Kidney (tissue), 22 donors: ENCODE measurements at places on chromosomes 6 and 20. TPM values are rescaled to one million over a fixed set of nuclear protein-coding genes. Genes with fewer than 3 reads are reported as not detected.

DNA sequence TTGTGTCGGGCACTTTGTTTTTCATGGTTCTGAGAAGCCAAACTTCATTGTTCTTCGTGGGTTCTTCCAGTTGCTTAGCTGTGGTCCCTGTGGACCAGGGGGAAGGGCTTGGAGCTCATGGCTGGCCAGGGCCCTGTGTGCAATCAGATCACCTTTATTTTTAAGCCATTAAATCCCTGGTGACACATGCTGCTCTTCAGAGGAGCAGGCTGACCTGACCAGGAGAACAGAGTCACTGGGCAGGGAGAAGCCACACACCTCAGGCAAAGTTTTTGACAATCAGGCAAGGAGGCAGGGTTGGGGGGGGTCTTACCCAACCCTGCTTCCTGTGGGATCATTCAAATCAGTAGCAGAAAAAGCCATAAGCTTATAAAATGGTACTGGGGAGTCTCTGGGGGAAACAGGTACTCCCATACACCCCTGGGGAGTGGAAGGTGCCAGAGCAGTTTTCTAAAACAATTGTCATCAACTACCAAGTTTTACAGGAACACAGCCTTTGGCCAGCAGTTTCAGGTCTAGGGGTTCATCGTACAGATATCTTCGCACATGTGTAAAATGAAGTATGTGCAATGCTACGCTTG is 37.0 kb upstream of the PREX1 start:
- no peak for DNase-seq
- H3K4me3 ChIP-seq: no peak overlapping the region
- no peaks in the 10 kb centered on the region for H3K36me3 ChIP-seq
- H3K27me3 ChIP-seq: no peaks in the 10 kb centered on the region
- no peak overlapping the region for H3K27ac ChIP-seq

DNA sequence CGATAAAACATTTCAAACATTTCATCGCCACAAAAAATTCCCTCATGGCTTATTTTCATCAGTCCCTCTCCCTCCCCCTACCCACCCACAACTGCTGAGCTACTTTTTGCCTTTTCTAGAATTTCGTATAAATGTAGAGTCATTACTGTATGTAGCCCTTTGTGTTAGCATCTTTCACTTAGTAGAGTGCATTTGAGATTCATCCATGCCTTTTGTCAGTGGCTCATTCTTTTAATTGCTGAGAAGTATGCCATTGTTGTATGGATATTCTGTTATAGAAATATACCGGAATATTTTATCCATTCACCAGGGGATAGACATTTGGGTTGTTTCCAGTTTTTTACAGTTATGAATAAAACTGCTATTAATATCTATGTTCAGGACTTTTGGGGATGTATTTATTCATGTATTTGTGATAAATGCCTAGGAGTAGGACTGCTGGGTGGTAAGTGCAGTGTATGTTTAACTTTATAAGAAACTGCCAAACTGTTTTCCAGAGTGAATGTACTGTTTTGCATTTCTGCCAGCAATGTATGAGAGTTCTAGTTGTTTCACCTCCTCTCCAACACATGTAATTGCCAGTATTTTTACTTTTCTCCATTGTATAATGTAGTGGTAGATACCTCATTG is 50.4 kb downstream of the FOXO3 start:
- no peak overlapping the region for H3K27ac ChIP-seq
- no peak for DNase-seq
- H3K4me3 ChIP-seq: no peak overlapping the region
- H3K4me1 ChIP-seq: peaks cover 11% of the 10 kb centered on the region
- no peaks in the 10 kb centered on the region for H3K27me3 ChIP-seq
- no peaks in the 10 kb centered on the region for H3K36me3 ChIP-seq

Gene MAFB
- 39.6 TPM for total RNA-seq

DNA sequence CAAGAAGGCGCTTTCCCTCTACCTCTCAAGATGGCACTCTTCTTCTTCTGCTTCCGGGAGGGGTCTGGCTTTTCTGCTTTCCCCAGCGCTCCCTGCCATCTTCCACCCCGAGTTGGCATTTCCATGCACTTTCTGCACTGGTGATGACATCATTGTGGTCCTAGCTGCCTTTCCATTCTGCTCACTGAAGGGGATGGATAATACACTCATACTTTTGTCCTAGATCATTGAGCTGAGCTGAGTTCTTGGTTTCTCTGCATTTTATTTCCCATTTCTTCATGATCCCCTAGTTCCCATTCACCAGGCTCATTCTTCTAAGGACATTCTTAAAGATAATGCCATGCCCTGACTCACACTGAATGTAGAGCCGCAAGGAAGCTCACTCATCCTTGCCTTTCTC is 96.7 kb downstream of the EDN1 start:
- no peak for DNase-seq
- H3K4me1 ChIP-seq: no peaks in the 10 kb centered on the region
- H3K36me3 ChIP-seq: no peaks in the 10 kb centered on the region
- H3K27ac ChIP-seq: no peak overlapping the region
- H3K4me3 ChIP-seq: no peak overlapping the region
- no peaks in the 10 kb centered on the region for H3K27me3 ChIP-seq

Gene SNAI1
- 3.7 TPM for total RNA-seq

- H3K36me3 ChIP-seq: no peaks in the 10 kb centered on the region
- no peaks in the 10 kb centered on the region for H3K4me1 ChIP-seq
- DNase-seq: no peak
- no peak overlapping the region for H3K4me3 ChIP-seq
- H3K27me3 ChIP-seq: no peaks in the 10 kb centered on the region
Measured at GRCh38 chr6:15462717-15463525, 199.9 kb downstream of the DTNBP1 start.

DNA sequence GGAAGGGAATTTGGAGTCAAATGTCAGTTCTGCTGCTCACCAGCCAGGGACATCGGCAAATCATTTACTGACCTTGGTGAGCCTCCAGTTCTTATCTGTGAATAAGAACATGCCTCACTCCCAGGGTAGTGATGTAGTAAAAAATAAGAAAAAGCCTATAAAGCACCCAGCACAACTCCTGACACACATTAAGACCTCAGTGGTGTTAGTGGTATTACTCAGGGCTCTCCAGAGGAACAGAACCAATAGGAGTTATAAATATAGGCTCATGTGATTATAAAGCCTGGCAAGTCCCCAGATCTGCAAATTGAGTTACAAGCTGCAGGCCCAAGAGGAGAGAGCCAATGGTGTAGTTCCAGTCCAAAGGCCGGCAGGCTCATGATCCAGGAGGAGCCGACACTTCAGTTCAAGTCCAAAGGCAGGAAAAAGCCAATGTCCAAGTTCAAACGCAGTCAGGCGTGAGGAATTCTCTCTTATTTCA is 71.3 kb upstream of the EYA2 start:
- H3K36me3 ChIP-seq: no peaks in the 10 kb centered on the region
- no peaks in the 10 kb centered on the region for H3K27me3 ChIP-seq
- H3K27ac ChIP-seq: peak overlapping the region; percentile 86
- H3K4me3 ChIP-seq: no peak overlapping the region

DNA sequence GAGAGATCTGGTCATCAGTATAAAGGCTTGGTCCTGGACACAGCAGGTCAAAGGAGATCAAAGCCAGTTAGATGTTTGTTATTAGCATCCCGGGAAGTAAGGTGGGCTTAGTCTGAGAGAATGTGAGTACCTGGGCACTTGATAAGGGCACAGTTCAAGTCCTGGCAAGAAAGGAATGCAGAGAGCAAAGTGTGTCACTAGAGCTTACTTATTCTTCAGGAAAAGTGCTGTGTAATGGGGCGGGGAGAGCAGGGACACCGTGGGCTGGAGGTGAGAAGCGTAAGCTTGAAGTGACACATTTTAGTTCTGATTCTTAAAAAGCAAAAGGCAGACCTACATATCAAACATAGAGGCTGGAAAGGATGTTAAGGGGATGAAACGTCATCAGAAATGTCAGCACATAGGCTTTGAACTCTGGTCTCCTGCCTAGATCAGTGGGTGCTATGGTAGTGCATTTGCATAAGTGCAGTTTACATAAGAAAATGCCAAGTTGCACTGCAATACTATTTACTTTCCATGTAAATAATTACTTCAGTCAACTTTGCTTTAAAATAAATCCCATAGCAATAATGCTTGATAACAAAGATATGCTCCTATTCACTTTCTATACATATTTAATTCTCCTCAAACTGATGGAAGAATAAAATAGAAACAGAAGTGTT is 2.6 kb downstream of the SAMD5 start:
- peak overlapping the region; percentile 42 for H3K4me3 ChIP-seq
- H3K27ac ChIP-seq: peak overlapping the region; percentile 77
- DNase-seq: peak; percentile 26
- no peaks in the 10 kb centered on the region for H3K36me3 ChIP-seq
- H3K27me3 ChIP-seq: no peaks in the 10 kb centered on the region

Gene PHIP
- 30.6 TPM for total RNA-seq

GRCh38 chr6:733431-734219 is 40.7 kb upstream of the EXOC2 start:
- no peak for DNase-seq
- H3K27me3 ChIP-seq: no peaks in the 10 kb centered on the region
- H3K4me1 ChIP-seq: no peaks in the 10 kb centered on the region
- H3K4me3 ChIP-seq: no peak overlapping the region
